ENCODE measurements at places on chromosomes 1 and 21. TPM values are rescaled to one million over a fixed set of nuclear protein-coding genes. Genes with fewer than 3 reads are reported as not detected.

KRTAP19-3 gene
- total RNA-seq: not detected

SLC45A1 gene
- total RNA-seq: 4.8 TPM

SF3B4 gene
- total RNA-seq: 14.4 TPM

WDR64 gene
- total RNA-seq: not detected

CLCA4 gene
- not detected for total RNA-seq

AGMAT gene
- total RNA-seq: 0.99 TPM

ILDR2 gene
- total RNA-seq: under 0.01 TPM
